Stimulated activated CD8-positive, alpha-beta memory T cell treated with anti-CD3 and anti-CD28 coated beads, Interleukin-2, amount 100 ng/mL, for 1 hour (primary cell): ENCODE measurements at places on chromosomes 6 and 20.

DNA sequence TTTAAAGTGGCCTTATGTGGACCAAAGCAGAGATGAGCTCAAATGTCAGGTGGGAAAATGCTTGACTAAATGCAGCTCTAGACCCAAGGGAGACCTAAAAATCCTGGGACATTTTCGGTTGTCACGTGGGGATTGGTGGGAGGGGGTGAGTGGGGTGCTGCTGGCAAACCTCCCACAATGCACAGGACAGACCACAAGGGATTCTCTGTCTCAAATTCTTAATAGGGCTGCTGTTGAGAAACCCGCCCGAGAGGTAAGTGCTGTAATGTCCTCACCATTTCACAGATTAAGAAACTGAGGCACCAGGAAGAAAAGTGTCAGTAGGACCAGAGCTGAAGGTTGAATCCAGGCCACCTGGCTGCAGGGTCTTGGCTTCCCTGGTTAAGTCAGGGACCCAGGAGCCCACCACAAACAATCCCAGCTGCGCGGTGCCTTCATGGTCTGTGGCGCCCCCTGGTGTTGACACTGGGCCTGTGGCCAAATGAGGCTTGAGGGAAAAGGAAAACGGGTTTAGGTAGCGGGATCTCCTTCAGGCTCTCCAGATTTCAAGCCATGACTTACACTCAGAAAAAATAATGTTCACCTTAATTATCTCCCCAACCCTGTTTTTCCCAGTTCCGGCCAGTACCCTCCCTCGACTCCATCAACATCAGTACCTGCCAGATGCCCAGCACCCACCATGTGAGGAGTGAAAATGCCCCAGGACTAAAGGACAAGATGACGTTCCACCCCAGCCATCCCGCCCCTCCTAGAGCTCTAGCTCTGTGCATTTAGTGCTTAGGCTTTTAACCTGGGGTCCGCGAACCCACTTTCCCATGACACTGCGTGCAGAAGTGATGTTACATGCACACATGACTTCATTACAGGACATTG is 7.2 kb downstream of the HLA-G start:
- peak; percentile 24 for DNase-seq

GRCh38 chr20:58051367-58051766 is 177.1 kb downstream of the ANKRD60 start:
- no peak for DNase-seq

- DNase-seq = no peak
Measured at GRCh38 chr6:114055763-114056162, 84.8 kb upstream of the HDAC2 start.

DNA sequence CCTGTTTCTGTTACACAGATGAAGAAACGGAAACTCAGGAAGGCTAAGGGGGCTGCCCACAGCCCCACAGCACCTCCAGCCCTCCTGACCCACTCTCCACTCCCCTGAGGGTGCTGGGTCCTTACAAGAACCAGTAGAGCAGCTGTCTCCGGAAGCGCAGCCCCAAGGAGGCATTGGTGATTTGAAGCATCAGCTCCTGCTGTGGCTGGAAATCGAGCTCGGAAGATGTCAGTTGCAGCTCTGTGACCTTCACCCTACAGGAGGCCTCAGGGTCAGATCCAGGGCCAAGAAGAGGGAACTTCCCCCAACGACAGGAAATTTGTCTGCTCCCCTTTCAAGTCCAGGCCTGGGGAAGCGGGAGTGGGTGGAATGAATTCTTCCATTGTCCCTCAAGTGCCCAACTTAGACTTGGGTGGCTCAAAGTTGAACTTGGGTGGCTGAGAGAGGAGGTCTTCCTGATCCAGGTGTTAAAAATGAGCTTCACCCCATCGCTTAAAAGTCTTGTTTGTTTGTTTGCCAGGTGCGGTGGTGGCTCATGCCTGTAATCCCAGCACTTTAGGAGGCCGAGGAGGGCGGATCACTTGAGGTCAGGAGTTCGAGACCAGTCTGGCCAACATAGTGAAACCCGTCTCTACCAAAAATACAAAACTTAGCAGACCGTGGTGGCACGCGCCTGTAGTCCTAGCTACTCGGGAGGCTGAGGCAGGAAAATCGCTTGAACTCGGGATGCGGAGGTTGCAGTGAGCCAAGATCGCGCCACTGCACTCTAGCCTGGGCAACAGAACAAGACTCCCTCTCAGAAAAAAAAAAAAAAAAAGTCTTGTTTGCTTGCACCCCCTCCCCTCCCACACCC is 1.9 kb downstream of the PLTP start:
- no peak for DNase-seq

DNA sequence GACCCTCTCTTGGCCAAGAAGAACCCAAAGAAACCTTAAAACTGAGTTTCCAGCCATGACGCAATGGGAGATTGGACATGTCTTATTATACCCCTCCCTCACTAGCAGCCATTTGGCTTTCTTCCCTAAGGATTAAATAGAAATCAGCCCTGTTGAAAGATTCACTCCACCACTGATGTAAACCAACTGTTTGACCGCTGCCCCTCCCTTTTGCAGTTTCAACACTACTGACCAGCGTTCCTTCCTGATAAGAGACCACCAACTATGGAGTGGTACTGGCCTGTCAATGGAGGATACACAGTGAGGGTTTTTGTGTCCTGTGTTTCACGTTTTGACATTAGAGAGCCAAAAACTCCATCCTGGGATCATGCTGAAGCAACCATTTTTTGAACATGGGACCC is 53.2 kb upstream of the CD2AP start:
- no peak for DNase-seq

DNA sequence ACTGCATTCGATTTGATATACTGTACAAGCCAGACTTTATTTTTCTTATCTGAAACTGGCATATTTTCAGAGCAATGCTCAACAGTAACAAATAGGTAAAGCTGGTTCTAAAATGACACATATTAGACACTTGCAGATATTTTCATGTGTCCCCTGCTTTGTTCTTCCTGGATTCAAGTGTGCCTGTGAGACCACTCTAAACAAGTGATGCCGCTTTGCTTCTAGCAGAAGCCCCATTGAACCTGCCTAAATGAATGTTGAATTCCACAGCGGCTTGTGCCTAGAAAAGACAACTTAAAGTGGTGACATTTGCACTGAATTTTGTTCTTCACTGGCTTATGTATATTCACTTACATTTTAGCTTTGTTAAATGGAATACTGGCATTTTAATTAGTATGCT is 115.7 kb downstream of the AKAP7 start:
- no peak for DNase-seq

DNA sequence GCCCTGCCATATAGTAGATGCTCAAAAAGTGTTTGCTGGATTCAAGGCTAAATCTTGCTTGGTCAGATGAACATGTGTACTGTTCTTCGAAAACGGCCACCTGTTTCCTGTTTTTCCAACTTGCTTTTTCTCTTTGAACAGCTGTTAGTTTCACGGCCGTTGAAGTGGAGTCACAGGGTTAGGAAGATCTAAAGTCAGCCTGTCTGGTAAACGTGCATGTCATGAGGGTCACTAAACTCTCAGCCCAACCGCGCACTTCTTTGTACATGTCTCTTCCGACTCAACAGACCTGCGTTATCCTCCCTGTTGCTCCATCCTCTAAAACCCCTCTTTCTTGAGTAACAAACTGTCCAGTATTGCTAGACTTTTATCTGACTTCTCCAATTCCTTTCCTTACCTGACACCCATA is 93.2 kb upstream of the MAN1A1 start:
- no peak for DNase-seq

GRCh38 chr6:130655586-130655985 is 171.6 kb upstream of the SMLR1 start:
- no peak for DNase-seq

DNA sequence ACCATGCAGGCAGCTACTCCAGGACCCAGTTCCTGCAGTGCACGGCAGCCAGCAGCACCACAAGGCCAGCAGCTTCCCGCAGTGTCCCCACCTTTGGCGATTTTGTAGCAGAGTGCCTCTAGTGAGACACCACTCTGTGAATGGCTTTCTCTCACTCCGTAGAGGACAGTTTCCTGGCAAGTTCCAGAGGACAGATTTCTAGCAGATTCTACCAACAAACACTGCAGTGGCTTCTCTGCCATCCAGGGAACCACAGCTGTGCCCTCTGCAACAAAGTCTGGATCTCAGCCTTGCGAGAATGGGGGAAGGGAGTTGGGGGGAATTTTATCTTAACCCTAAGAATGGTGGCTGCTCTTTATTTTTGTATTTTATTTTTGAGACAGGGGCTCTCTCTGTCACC is 28.7 kb downstream of the SNHG17 start:
- no peak for DNase-seq

- DNase-seq = no peak
Measured at GRCh38 chr6:31907158-31907813, 5.4 kb upstream of the ZBTB12 start.

DNA sequence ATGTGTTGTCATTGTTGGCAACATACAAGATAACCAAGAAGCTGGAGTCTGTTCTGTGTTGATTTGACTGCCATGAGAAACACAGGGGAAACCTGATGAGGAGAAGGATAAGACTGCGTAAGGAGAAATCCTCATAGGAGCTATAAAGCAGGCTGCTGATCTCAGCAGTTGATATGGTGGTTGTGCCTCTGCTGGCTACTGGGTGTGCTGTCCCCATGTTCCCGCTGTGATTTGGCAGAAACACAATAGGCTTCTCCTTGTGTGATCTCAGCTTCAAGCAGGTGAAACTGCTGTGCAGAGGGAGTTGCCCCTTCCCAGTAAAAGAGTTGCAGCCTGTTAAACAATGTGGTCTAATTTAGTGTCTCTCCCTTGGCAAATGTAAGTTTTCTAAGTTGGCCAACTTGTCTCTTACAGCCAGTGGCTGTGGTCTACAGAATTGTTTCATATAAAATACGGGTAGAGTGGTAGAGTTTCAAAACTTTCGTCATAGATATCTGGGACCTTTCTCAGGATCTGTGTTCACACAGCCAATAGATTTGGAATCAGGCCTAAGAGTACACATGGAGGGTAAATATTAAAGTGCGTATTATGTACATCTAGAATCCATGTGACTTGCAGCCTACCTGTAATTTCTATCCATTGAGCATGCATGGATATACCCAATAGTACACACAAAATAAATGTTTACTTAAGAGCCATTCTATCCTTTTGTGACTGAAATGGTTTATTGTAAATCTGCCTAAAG is 78.4 kb downstream of the RNF144B start:
- no peak for DNase-seq

- no peak for DNase-seq
Measured at GRCh38 chr6:169160091-169160854, 93.4 kb downstream of the THBS2 start.

DNA sequence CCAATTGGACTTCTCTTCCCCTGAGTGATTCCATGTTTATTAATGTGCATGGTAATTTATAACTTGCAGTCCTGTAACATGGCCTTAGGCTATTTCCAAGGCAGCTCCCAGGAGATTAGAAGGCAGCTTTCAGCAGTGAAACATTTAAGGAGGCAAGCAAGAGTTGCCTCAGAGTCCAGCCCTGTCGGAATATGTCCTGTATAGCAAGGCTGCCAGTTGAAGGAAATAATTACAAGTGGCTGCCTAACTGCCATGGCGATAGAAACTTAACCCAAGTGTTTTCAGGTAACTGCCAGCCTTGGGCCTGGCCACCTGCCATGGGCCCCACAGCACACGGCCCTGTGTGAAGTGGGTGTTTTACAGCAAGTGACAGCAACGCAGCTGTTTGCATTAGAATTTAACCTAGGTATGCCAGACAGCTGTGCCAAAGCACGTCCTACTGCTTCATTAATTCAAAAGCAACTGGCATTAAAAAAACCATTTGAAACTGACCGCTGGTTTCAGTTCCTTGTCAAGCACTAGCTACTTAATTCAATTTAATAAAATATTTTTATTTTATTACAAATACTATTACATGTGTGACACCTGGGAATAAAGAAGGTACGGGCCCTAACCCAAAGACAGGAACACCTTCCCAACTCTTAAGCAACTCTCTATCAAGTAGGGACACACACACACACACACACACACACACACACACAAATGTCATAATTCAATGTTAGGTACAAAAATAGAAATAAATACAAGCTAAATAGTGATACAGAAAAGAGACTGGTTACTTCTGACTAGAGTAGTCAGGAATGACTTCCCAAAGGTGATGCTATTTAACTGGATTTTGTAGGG is 151.8 kb upstream of the HEY2 start:
- no peak for DNase-seq

- DNase-seq = no peak
Measured at GRCh38 chr20:58790454-58790853, 60.2 kb downstream of the GNAS-AS1 start.

GRCh38 chr6:146909886-146910285 is 294.3 kb upstream of the STXBP5 start:
- no peak for DNase-seq

- no peak for DNase-seq
Measured at GRCh38 chr6:39102071-39102820, 12.7 kb downstream of the SAYSD1 start.

DNA sequence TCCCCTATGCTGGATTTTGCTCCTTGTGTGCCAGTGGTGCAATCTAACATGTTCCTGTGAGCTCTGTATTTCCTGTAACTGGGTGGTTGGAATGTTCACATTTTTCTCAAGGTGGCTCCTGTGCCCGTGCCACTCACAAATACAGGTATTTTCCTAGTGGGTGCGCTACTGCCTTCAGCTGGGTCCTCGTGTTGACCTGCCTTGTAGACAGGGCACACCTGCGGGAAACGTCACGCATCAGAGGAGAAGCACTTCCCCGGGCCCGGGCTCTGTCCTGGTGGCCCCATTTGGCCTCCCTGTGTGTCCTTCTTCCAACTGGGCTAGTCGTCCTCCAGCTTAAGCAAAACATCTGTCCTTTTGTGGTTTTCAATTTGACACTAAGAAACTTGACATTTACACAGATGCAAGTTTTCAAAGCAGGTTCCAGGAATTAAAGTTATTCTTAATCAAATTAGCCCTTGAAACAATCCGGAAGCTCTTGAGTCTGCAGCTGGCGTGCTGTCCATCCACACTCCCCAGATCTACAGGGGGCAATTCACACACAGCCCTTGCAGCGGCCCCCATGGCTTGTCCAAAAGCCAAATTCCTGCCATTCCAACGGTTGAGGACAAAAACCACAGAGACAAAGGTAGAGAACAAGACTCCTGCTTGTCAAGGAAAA is 275.1 kb downstream of the CDC5L start:
- no peak for DNase-seq

DNA sequence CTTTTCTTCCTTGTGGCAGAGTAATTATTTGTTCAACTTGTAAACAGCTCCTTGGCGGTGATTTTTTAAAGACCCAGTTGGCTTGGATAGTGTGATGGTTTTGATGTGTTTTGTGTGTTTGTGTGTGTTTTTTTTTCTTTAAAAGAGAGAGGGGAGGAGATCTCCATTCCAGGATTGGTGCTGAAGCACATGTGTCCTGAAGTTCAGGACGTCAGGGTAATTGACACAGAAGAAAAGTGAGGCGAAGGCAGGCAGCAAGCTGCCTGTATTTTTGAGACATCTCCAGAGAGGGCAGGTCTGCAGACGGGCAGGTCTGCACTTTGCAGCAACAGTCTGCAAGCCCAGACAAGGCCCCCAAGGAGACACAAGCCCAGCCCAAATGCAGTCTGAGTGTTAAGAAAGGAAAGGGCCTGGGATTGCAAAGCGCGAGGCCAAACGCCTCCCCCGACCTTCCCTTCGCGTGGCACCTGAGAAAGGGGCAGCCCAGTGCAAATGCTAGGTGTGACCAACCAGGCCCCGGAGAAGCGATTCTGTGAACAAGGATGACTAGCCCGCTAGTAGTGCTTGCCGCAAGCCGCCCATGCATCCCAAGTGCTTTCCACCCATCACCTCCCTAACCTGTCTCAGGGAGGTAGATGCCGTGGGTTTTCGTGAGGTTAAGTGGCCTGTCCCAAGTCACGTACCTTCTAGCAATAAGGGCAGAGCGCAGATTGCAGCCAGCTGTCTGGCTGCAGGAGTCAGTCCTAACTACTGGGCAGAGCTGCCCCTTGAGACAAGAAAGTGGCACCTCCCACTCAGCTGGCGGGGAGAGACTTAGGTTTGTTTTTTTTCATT is 230.5 kb downstream of the ZMYND8 start:
- DNase-seq = no peak

- no peak for DNase-seq
Measured at GRCh38 chr6:151917531-151918329, 110.2 kb downstream of the ESR1 start.
